ENCODE measurements at places on chromosomes 2 and 18.

DNA sequence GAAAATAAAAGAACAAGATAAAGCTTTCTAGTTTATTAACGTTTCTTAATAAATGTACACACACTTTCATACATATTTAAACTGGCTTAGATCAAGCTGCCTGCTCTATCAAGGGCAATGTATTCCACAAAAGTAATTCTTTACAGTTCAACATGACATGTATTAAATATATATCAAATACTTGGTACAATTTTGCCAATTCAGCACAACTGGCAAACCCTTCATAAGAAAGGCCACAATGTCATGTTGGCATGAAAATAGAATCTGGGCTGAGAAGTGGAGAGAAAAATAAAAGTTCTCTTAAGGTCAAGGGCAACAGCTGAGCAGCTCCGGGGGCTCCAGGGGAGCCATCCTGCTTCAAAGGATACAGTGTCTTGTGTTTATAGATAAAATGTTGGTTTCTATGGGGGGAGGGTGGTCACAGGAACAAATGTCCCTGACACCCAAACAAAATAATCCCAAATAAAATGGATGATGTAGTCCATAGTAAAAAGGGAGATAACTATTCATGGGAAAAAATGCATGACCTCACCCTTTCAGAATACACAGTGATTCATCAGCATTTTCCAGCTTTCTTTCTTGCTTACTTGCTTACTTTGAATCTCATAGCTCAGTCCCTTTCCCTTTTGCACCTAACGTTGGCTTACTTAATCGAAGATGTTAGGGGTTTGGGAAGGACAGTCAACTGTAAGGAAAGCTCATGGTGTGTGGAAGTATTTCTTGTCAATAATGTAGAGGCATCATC, 494.9 kb downstream of the NYAP2 start:
- no peak for DNase-seq

DNA sequence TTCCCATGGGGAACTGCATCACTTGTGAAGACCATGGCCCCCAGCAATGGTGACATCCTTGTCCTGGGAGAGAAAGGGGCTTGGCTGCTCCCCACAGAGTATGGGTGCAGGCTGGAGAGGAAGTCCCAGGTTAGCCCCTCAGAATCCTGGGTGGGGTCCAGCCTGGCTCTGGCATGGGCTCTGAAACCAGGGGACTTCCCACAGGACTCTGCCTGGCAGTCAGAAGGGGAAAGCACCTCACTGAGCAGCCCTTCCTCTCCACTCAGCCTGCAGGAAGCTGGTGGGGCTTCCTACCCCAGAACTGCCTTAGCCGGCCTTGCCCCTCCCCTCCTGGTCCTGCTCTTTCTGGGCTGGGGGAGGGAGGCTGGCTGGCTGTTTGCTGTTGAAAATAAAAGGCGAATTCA, 3.7 kb downstream of the NEURL3 start:
- DNase-seq = no peak

GRCh38 chr2:45684756-45685155, 33.3 kb downstream of the PRKCE start:
- no peak for DNase-seq

DNA sequence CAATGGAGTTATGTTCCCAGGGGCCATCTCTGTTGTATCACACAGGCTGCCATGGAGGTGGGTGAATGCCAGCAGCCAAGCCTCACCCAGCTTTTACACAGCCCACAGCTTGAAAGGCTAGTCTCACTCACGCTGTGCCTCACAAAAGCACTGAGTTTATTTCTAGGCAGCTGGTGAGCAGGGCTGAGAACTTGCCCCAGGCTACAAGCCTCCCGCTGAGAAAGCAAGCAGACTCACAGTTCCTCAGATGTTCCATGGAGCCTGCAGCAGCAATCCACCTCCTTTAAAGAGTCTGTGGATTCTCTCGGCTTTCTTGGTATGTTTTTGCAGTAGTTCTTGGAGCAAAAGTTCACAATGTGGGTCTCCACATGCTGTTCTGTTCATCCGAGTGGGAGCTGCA, 40.9 kb upstream of the ALKAL2 start:
- no peak for DNase-seq

DNA sequence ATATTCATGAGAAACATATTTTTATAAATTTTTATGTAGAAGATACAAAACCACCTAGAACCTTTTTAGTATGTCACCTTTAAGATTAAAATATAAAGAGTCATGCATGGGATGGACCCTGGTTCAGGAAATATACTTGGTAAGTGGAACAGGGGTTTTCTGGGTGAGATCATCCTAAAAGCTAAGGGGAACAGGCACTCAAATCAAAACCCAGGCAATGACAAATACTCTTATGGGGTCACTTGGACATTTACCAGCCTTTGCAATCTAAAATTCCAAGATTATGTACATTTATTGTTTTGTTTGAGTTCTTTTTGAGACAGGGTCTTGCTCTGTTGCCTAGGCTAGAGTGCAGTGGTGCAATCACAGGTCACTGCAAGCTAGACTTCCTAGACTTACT, 65.8 kb downstream of the SGPP2 start:
- no peak for DNase-seq

DNA sequence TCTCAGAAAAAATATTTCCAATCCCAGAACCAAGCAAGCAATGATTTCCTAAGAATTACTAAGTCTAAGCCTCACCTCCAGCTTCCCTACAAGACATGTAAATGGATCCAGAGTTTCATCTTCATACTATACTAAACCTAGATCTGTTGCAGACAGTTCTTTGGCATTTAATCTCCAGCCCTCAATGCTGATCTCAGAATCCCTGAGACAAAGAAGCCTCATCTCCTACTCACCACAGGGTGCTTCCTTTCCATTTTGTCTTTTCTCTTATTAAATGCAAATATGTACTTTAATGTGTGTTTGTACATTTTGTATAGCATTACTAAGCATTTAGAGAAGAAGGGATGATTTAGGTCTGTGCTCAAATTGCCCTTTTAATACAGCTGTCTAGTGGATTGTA, 954.9 kb downstream of the TDRD15 start:
- DNase-seq = no peak

DNA sequence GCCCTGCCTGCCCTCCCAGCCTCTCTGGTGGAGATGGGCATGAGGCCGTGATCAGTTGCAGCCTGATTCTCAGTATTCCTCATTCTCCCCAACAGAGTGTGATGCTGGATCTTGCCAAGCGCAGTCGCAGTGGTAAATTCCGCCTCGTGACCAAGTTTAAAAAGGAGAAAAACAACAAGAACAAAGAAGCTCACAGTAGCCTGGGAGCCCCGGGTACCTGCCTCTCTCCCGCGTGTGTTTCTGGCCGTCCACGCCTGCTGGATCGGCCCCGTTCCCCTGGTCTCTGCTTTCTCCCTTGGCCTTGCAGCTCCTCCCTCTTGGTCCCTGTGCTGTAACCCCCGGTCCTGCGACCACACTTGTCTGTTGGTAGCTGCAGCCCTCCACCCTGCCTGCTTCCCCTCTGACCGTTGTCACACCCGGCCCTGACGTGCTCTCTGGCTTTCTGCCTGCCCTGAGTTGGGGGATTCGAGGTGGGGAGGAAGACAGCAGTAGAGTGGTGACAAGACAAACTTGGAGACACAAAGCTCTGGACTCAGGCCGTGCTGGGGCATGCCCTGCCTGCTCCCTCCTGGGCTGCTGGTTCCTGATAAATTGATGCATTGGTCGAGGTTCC, 99.5 kb downstream of the USP40 start:
- no peak for DNase-seq

DNA sequence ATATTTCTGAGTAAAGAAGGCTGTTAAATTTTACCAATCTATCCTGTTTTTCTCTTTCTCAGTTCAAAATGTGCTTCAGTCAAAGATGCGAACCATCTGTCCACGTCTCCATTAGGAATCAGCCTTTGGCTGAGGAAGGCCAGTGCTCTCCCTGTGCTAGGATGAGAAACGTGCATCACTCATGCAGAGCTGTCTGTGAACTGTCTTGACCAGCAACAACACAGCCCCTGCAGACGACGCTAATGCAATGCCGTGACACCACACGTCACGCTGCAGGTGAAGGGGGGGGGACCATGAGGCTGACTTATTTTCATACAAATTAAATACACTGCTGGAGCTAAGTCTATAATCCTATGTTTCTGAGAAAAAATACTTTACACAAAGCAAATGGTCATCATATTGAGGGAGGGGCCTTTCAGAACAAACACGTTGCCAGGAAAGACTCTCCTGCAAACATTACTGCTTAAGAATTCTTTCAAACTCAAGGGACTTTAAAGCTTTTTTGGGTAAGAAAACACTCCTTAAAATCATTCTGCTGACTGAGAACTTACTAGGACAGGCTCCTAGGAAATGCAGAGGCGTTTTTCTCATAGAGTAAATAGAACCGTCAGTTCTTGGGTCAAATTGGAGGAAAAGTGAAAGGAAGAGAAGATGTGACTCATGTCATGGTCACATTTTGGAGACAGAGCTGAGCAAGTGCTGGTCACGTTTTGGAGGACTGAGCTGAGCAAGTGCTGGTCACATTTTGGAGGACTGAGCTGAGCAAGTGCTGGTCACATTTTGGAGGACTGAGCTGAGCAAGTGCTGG, 97.0 kb downstream of the MBP start:
- DNase-seq = no peak

- DNase-seq = no peak
Observed at GRCh38 chr2:128805918-128806317, 487.2 kb upstream of the HS6ST1 start.

DNA sequence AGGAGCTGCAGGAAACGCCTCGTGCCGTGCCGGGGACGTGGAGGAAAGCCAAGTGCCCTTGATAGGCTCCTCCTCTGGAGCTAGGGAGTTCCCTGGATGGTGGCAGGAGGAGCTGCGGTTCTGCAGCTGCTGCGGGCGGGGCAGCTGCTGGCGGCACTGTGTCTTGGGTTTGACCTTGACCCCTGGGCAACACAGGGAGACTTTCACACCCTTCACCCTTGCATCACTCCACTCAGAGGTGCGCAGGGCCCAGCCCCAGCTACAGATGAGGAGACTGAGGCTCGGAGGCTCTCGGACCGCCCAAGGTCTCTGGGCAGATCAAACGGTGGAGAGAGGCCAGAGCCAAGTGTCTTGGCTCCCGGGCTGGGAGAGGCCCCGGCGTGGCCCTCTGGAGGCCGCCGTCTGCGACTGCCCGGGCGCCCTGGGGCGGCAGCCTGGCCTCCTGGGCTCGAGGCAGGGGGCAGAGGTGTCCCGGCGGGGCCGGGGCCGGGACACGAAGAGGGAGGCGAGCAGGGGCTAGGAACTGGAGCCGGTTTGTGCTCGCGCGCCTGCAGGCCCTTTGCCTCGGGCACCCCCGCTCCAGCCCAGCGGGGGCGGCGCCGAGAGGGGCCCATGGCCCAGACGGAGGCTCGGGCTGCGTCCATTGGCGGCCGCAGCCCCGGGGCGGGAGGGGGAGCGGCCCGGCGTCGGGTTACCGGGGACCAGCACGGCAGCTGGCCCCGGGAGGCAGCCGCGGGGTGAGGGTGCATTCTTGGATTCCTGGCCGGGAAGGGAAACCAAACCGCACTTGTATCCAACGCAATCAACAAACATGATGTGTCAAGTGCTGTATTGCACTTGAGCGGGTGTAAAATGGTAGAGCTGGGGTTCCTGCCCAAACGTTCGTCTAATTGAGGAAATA, 129.6 kb upstream of the SLC1A4 start:
- no peak for DNase-seq

- DNase-seq = no peak
Observed at GRCh38 chr2:100767810-100768806, 51.8 kb upstream of the NPAS2 start.

- no peak for DNase-seq
Observed at GRCh38 chr2:9217838-9218770, 11.5 kb downstream of the ASAP2 start.

- DNase-seq = no peak
Observed at GRCh38 chr2:38108907-38109731, 33.2 kb upstream of the CYP1B1 start.

DNA sequence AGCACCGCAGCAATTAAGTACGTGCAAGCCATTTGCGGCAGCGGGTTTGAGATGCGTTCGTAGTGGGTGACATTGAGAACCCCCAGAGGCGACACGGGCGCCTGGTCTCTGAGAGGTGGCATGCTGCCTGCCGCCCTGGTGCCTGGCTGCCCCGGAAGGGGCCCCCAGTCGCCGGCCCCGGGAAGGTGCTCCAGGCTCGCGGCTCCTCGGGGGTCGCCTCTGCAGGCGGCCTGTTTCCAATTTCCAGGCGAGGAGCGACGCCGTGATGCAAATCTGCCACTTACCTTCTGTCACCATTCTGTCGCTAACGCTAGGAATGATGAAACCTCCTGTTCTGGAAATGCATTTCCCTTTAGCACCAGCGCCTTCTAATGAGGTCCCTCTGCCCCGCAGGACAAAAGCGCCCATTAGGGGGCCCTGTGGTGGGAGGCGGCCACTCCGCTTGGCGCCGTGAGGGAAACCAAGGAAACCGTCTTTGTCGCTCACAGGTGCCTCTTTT, 13.0 kb downstream of the KIF5C start:
- DNase-seq = no peak

DNA sequence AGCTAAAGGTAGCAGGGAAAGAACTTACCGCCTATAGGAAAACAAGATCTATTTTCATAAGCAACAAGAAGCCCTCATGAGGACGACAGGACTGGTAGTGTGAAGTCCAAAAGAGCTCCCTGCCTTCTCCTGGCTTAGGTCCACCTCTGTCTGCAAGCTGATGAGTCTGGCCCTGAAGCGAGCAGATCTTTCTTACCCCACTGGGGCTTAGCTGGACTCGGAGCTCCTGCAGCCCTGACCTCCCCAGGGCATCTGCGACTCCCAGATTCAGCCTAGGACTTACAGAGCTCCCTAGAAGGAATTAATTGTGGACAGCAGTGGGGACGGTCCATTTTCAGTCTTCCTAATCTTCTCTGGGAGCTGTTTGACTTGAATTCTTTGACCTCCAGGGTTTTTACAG, 53.7 kb downstream of the MCFD2 start:
- no peak for DNase-seq

DNA sequence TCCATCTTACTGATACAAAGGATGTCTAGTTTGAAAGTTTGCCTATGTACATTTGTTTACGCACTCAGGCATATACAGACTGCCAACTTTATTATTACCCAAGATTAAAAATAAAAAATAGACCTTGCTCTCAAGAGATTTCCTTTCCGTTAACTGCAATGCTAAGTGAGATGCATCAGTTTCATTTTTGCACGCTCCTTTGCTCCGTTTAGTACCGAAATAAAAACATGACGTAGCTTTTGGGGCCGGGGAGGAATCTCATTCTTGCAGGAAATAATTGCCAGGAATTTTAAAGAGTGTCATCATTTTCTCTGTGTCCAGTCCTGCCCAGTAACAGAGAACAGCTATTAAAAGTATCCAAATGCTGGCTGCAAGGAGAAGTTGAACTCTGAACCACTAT, 169.5 kb downstream of the SLC8A1 start:
- DNase-seq = no peak
